ENCODE measurements at places on chromosomes 12 and 14.

DNA sequence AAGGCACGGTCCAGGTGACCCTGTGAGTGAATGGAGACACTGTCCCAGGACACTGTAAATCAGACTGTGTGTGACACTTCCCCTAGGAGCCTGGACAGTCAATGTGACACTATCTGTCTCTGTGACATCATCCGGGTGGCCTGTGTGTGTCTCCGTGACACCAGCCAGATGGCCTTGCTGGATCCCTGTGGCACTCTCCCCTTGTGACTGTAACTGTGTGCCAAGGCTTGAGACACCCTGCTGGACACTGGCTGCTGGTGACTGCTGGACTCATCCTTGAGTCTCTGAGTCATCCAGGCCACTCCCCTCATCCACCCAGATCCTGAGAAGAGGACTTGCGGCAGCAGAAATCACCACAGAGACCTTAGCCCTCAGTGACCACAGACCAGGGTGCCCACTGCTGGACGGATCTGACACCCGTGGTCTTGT, 51.6 kb downstream of the MVK start:
- no peak for DNase-seq

- DNase-seq = peak; percentile 43
Observed at GRCh38 chr12:4270016-4270830, 3.3 kb upstream of the CCND2 start.

- DNase-seq = no peak
Observed at GRCh38 chr12:8987163-8987562, 2.2 kb upstream of the KLRG1 start.

- peak; percentile 73 for DNase-seq
Observed at GRCh38 chr12:6869049-6870021, 2.0 kb downstream of the TPI1 start.

DNA sequence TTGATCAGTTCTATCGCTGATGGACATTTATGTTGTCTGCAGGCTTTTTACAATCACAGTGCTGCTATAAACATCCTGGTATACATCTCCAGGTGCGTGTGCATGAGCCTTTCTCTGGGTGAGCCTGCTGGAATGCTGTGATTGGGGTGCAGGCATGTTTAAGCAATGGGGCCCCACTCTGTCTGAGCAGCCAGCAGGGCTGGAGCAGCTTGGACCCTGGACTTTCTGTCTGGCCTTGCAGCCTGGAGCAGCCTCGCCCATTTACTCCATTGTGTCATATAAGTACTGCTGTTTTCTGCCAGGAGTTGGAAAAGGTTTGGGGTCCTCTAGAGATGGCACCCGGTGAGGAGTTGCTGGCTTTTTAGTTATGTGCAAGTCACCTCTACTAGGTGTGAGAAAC, 199.0 kb downstream of the KIF26A start:
- DNase-seq = no peak

GRCh38 chr12:6215932-6216494, 15.8 kb downstream of the CD9 start:
- DNase-seq = no peak

DNA sequence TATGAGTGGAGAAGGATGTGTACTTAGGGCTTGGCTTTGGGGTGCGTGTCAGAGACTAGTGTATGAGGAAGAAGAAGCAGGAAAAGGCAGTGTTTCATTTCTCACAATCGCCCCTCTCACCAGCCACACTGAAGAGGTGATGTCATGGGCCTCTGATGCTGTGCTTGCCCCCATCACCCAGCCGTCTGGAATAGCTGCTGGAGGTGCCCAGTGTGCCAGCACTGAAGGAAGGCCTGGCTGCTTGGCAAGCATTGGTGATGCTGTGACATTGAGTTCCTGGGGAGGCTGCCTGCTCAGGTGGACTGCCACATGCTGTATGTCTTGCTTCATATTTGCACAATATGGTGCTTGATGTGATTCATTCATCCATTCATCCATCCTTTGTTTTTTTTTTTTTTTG, 56.2 kb downstream of the CRADD start:
- DNase-seq = no peak

DNA sequence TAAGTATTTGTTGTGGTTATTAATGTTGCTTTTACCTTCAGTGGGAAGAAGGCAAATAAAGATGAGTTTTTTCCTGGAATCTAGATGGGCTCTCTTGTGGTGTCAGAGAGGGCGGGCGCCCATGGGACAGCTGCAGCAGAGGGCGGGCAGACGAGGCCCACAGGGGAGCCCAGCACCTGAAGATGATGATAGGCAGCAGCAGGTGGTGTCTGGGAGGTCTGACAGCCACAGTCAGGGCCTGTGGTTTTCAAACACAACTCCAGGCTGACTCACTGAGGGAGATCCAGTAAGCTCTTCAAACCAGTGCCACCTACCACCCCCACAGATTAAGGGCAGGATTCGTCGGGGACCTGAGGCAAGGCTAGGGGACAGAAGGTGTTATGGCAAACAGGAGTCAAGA, 42.8 kb downstream of the NKX2-1 start:
- DNase-seq = no peak

GRCh38 chr14:27739657-27740156, 1026.9 kb upstream of the FOXG1 start:
- DNase-seq = no peak

DNA sequence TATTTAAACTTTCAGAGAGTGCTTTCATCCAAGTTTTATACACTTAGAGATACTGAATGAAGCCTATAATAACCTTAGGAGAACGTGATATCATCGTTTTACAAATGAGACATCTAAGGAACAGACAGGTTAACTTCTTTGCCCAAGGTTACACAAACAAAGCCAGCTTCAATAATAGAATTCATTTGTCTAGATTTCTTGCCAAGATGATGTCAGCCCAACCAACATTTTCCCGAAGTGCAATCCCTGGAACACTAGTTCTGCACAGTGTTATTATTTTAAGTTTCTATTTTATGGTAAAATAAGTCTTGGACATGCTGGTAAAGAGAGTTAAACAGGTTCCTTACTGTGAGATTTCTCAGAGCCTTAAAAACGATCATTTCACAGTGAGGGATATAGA, 174.6 kb downstream of the SLC25A21 start:
- DNase-seq = no peak

GRCh38 chr12:16603260-16603915, 2.6 kb downstream of the LMO3 start:
- DNase-seq = no peak

Data from stimulated activated CD4-positive, alpha-beta T cell treated with anti-CD3 and anti-CD28 coated beads, Interleukin-4, amount 100 ng/mL, for 4 hours (primary cell).